ENCODE measurements at places on chromosomes 5 and 9. TPM values are rescaled to one million over a fixed set of nuclear protein-coding genes. Genes with fewer than 3 reads are reported as not detected.

- no peak for DNase-seq
Observed at GRCh38 chr9:97710356-97711222, 13.4 kb upstream of the XPA start.

DNA sequence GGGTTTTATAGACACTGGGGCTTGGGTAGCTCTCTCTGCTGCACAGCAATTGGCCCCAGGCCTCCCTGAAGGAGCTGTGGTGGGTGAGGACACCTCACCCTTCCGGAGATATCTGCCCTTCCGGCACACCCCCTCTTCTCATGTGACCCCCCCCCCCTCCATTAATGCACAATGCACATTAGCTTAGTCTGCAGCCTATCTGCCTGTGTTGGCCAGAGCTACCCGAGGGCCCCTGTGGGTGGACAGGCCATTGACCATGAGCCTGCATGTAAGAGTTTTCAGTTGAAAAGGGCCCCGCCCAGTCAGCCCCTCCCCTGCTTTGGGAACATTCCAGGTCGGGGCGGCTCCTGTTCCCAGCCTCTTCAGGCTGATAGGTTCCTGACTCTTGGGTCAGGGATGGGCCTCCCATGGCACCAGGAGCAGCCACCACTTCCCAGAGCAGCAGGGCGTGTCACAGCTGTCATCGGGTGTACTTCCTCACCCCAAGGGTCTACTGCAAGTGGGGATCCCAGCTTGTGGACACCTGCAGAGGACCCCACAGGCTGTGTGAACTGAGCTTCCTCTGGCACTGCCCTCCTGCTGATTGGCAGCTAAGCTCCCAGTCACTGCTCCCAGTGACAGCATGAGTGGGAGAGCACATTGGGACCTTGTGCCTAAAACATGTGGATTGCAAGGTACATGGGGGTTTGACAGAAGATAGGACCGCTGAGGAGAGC lies 17.8 kb downstream of the PHF2 start:
- DNase-seq: peak; percentile 25

The SLC6A3 gene
- not detected for total RNA-seq

DNA sequence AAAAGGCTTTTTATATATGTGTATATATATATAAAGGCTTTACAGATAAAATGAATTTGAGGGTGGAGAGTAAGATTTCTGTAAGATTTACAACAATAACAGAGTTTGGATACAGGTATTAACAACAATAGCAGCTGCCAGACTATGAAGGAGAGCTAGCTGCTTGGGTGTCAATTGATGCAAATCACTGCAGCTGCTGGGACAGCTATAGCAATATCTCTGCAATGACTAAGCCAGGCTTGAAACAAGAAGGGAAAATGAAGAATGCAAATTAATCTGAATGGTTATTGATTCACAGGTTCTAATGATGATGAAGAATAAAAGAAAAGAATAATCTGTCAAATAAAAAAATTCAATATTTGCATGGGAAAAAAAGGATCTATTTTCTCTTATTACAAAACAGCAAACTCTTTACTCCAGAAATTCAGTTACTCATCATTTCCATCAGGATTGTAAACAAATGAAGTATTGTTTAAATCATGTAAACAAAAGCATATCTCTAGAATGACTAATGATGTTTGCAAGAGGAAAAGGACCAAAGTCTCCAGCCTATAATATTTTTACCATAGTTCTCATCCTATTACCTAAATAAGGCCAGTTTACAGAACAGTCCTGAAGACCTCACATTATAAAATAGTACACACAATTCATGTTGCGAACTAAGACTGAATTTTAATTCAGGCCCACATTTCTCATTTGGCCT lies 219.0 kb downstream of the HTR1A start:
- no peak for DNase-seq

DNA sequence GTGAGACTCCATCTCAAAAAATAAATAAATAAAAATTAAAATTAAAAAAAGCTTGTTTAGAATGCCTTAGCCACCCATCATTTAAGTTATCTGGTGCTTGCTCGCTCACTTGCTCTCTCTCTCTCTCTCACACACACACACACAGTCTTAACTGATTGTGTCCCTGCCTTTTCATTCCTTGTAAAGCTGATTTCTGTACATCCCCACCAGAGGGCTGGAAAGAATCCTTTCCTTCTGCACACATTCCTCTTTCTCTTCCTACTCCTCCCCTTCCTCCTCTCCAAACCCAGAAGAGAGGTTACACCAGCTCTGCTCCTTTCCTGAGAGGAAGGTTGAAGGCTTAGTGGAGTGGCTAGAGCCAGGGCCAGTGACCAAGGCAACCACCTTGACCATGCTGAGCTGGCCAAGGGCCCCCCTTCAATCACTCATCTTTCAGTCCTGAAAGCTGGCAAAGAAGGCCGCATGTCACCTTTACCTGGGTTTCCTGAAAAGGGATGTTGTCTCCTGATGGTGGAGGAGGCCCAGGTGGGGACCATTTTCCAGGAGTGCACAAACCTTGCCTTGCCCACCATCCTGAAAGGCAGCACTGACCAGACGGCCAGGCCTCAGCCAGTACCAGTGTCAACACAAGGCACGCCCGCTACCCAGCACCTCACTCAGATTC lies 25.6 kb downstream of the STK10 start:
- DNase-seq: no peak

The GPR21 gene
- total RNA-seq: 1.2 TPM

The PPP2R2B gene
- total RNA-seq: 7.0 TPM
